ENCODE measurements at places on chromosomes 11 and 22.
A peak's percentile ranks its signal among the peaks of the same experiment; 100 is the strongest.

DNA sequence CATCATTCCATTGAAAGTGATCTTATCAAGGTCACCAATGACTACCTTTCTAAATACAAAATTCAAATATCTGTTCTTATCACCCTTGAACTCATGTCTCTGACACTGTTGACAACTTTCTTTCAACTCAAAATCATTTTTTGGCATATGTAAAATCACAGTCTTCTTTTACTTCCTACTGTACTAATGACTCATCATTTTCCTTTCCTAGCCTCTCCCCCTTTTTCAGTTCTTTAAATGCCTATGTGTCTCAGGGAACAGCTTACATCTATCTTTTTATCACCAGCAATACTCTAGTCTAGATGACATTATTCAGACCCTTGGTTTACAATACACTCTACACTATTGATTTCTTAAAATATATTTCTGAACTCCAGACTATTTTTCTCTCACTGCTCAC, 2220.7 kb upstream of the RAG2 start:
- no peak for DNase-seq

DNA sequence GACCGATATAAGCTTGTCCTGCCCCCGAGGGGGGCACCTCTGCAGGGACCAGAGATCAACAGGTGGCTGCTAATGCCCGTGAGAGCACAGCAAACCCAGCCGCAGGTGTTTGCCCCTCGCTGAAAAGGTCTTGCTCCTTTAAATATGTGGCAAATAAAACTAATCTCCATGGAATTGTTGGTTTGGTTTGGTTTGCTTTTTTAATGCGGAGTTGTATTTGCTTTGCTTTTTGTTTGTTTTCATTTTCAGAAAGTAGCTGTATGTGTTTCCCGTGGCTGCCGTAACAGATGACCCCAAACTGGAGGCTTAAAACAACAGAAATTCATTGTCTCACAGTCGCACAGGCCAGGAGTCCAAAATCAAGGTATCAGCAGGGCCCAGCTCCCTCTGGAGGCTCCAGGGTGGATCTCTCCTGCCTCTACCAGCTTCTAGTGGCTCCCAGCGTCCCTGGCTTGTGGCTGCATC, 93.0 kb downstream of the CELSR1 start:
- DNase-seq: no peak

GRCh38 chr11:122204206-122204605, 88.2 kb upstream of the BLID start:
- no peak for DNase-seq

- DNase-seq: no peak
Measured at GRCh38 chr11:86644291-86644690, 28.1 kb downstream of the ME3 start.

GRCh38 chr11:118910309-118911112, 15.2 kb downstream of the BCL9L start:
- no peak for DNase-seq

DNA sequence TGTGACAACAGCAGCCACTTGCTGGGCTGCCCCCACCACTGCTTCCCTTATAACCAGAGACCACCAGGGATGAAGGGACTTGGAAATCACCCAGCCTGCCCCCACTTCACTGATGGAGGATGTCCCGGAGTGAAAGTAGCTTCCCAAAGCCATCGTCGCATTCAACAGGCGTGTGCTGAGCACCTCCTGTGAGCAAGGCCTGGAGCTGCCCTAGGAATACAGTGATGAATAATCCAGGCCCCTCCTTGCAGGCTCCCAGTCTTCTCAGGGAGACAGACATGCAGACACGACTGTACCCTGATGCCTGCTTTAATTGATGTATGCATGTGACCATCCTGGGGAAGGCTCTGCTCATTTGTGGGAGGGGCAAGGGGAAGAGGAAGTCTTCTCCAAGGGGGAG, 22.6 kb downstream of the PTPN5 start:
- no peak for DNase-seq

GRCh38 chr11:95337972-95338429, 107.0 kb upstream of the SESN3 start:
- no peak for DNase-seq

DNA sequence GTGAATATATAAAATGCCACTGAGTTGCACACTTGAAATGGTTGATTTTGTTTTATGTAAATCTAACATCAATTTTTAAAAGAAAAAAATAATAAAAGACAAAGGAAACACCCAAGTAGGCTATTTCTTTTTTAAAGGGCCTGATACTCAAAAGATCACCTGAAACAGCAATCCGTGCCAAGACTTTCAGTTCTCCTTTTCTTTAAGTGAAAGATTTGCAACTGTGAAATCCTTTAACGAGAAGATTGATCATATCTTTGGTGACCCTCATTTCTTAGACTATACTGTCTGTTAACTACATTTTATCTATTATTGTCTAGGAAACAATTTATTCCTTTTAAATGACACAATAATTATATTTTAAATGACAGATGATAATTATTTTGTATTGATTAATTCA, 1841.5 kb downstream of the LRRC4C start:
- no peak for DNase-seq

DNA sequence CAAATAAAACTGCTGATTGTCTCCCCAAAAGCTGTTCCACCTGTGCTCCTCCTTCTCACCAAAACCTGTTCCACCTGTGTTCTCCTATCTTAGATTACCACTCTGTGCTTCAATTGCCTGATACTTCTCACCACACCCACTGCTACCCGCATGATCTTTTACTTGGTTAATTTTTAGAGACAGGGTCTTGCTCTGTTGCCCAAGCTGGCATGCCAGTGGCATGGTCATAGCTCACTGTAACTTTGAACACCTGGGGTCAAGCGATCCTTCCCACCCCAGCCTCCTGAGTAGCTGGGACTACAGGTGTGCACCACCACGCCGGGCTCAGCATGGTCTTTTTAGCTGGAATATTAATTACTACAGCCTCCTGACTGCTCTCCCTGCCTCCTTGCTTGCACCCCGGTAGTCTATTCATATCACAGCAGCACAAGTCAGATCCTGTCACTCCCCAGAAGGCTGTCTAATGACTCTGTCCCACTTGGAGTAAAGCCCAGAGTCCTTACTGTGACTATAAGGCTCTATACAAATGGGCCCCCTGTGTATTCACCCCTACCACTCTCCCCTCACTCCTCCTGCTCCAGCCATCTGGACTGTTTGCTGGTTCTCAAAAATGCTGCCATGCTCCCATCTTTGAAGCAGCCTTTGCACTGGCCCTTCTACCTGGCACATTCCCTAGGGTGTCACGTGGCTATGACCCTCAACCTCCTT, 3.5 kb downstream of the C11orf91 start:
- no peak for DNase-seq

DNA sequence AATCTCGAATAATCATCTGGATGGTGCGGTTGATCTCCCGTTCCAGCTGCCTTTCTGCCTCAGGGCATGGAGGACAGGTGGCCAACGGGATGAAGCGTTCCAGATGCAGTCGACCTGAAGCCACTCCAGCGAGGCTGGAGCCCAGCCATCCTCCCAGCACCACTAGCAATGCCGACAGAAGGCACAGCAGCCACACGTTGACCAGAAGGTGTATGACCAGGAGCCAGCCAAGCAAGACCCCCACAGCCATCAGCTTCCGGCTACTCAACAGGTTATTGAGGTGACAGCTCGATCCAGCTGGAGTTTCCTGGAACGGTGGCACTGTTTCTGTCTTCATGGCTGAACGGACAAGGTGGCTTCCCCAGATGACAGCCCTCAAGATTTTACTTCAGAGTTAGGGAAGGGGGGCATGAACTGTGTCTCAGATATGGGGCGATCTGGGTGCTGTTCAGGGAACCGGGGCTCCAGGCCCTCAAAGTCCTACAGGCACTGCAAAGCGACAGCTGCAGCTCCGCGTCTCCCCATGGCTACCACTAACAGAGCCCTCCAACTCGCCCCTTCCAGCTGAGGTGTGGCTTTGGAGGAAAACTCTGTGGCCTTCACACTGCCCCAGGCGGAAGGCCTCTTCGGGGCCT, 559 bp downstream of the SNX19 start:
- no peak for DNase-seq

GRCh38 chr22:21044931-21045584, 688 bp upstream of the LRRC74B start:
- DNase-seq: no peak

GRCh38 chr11:128359515-128359914, 227.8 kb downstream of the ETS1 start:
- no peak for DNase-seq

DNA sequence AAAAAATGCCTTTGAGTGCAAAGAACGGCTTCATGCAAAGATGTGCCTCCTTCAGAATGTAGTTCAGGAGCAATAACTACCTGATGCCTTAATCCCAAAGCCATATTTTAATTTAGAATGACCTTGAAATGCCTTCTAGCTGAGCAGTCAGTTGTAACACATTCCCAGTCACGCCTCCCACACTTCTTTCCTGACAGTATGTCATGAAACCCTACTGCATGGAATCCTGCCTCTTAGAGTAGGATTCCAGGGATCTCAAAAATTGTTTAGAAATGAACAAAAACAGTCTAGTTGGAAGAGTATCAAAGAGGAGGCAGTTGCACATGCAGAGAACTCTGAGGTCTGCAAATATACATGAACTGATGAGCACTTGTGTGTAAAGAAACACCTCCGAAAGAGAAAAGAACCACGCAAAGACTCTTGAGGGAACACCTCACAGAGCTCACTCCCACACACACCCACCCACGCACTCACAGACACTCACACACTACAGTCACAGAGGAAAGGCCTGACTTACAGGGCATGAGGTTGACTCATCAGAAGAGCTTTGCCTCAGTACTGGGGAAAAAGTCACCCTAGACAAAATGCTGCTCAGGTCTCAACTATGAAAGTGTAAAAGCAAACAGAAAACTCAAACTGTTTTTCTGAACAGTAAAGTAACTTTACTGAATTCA, 77.4 kb downstream of the GGTLC2 start:
- no peak for DNase-seq

GRCh38 chr11:70040452-70040851, 37.7 kb upstream of the ANO1 start:
- no peak for DNase-seq

DNA sequence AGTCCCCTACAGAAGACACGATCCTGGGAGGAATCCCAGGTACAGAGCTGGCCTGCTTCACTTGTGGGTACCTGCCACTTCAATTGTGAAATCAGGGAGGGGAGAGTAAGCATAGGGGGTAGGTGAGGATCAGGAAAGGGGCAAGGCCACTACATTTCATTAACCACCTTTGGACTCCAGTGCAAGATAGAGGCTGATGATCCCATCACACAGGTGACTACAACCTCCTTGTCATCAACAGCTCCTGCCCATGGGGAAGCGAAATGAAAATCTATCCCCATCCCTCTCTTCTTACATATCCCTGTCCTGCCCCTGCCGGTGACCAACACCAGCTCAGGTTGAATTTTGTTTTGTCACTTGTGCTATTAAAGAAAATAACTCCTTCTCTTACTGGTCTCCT, 64.7 kb upstream of the VPREB1 start:
- no peak for DNase-seq

- no peak for DNase-seq
Measured at GRCh38 chr11:60699936-60700335, 524 bp downstream of the MS4A8 start.

- no peak for DNase-seq
Measured at GRCh38 chr11:108666373-108666772, 1.5 kb downstream of the DDX10 start.

- DNase-seq: no peak
Measured at GRCh38 chr11:2512431-2513407, 67.9 kb downstream of the KCNQ1 start.

DNA sequence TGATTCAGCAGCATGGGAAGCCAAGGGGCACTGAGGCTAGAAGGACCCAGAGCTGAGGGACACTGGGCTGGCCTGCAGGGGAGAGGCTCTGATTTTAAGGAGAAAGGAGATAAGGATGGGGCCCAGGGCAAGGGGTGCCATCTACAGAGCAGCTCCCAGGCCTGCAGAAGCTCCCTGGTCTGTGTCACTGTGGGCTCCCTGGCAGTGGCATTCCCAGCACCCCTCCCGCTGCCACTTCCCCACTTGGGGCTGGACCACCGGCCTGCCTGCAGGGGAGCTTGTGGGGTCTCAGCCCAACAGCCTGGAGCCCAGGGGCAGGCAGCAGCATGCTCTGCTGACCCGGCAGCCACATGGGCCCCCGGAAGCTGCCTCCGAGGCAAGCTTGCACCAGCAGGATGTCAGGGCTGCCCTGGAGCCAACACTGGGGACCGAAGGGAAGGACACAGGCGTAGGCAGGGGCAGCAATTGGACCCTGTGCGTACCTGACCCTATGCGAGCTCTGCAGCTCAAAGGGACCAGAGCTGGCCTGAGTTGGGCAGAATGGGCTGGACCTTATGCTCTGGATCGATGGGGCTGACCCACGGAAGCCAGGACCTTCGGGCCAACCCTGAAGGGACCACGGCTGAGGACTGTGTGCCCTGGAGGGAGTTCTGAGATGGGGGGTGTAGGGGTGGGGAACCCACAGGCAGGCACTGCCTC, 35.4 kb upstream of the WNT7B start:
- no peak for DNase-seq

- no peak for DNase-seq
Measured at GRCh38 chr22:45421349-45422055, 8.0 kb downstream of the RIBC2 start.

GRCh38 chr11:46438211-46438610, 46.6 kb upstream of the CHRM4 start:
- DNase-seq: no peak

GRCh38 chr11:67290801-67291200, 1.7 kb downstream of the ANKRD13D start:
- no peak for DNase-seq

- DNase-seq: no peak
Measured at GRCh38 chr11:57491371-57492061, 24.0 kb downstream of the SLC43A1 start.

- peak; percentile 26 for DNase-seq
Measured at GRCh38 chr11:2268729-2269600, 1.4 kb downstream of the ASCL2 start.

DNA sequence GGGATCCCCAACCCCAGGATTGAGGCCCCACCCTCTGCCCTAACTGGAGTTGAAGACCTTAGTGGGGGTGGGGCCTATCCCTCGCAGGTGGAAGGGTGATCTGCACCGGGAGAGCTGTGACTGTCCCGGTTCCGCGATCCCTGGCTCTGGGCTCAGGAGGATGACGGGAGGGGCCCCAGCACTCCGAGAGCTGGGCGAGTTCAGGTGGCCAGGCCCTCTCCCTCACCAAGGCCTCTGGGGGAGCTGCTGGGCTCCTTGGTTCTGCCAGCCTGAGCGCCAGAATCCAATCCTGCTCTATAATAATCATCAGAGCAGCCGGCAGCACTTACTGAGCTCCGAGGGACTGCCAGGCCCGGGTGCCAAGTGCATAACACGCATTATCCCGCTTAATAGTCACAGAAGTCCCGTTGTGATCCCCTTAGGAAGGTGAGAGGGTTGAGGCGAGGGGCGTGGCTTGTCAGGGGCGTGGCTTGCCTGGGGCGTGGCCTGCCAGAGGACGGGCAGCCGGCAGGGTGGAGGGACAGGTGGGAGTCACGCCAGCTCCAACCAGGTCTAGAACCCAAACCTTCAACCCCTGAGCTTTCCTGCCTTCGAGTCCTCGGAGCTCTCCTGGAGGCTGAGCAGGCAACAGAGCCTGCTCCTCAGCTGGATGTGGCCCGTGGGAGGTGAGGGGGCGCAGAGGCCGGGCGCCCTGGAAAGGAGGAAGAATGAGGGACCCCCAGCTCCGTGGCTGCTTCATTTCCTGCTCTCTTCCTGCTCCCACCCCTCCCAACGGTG, 7.3 kb upstream of the SYT7 start:
- peak; percentile 62 for DNase-seq
